ENCODE measurements at places on chromosomes 2 and 18. TPM values are rescaled to one million over a fixed set of nuclear protein-coding genes. Genes with fewer than 3 reads are reported as not detected.

GPBAR1 gene
- 2.9 TPM for total RNA-seq

NYAP2 gene
- total RNA-seq, result 0.10 TPM

GALR1 gene
- total RNA-seq, result under 0.01 TPM

MALL gene
- total RNA-seq, result 0.21 TPM

PSMA8 gene
- 0.42 TPM for total RNA-seq

RAB1A gene
- total RNA-seq, result 81.9 TPM

CHRNG gene
- not detected for total RNA-seq

DTNB gene
- 18.3 TPM for total RNA-seq

WDR35 gene
- total RNA-seq, result 3.5 TPM
